ENCODE measurements at places on chromosomes 4 and X.

GRCh38 chr4:96523611-96524010 lies 683.7 kb downstream of the PDHA2 start:
- no peak for DNase-seq

GRCh38 chr4:76459291-76459723 lies 24.3 kb downstream of the SHROOM3 start:
- DNase-seq: peak; percentile 95

DNA sequence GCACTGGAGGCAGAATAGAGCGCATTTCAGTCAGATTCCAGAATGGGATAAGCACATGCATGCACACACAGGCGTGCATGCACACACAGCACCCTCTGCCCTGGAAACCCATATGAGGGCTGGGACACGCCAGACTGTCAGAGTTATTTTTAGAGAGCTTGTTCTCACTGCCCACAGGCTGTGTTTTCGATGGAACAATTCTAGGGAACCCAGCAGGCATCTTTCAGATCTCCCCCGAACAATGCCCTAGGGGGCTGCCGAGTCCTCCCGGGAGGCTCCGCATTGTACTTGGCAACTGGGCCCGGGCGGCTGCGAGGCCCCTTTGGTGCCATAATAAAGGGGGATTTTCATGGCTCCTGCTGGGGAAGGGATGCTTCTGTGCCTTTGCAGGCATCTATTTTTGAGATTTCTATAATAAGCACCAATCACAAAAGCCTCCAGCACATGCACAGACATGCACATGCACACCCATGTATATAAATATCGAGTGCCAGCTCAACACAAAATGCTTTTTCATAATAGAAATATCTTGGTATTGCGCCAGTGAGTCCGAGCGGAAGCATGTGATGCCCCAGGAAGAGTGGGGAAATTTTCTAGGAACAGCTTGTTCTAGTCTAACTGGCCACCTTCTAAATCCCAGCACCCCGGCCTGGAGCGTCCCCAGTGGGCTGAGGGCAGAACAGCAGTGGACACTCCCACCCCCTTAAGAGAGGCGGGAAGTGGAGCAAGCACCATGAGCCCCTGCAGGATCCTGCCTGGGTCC lies 88.5 kb downstream of the PHKA2 start:
- peak; percentile 77 for DNase-seq

- no peak for DNase-seq
Observed at GRCh38 chr4:76313547-76313946, 7.0 kb downstream of the STBD1 start.

DNA sequence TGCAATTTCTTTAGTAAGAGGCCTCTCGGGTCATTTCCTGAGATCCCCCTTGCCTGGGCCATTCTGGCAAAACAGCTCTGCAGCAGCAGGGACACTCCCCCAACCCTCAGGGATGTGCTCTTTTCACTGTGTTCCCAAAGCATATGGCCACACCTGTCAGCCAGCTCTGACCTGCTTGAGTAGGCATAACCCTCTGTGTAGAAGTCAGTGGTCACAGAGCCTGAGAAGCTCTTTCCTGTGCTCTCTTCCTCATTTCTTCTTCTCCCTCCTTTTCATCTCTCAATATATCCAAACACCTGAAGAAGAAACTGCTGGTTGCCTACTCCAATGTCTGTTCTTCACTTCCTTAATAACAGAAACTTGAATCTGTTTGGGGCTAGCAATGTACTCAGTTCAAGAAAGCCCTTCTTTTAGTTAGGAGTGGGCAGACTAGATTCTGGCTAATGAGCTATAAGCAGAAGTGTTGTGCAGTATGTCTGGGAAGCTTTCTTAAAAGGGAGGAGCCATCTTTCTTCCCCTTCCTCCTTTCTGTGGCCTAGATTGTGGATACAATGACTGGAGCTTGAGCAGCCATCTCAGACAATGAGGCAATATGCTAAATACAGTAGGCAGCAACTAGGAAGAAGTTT lies 73.3 kb downstream of the PRPS1 start:
- no peak for DNase-seq

DNA sequence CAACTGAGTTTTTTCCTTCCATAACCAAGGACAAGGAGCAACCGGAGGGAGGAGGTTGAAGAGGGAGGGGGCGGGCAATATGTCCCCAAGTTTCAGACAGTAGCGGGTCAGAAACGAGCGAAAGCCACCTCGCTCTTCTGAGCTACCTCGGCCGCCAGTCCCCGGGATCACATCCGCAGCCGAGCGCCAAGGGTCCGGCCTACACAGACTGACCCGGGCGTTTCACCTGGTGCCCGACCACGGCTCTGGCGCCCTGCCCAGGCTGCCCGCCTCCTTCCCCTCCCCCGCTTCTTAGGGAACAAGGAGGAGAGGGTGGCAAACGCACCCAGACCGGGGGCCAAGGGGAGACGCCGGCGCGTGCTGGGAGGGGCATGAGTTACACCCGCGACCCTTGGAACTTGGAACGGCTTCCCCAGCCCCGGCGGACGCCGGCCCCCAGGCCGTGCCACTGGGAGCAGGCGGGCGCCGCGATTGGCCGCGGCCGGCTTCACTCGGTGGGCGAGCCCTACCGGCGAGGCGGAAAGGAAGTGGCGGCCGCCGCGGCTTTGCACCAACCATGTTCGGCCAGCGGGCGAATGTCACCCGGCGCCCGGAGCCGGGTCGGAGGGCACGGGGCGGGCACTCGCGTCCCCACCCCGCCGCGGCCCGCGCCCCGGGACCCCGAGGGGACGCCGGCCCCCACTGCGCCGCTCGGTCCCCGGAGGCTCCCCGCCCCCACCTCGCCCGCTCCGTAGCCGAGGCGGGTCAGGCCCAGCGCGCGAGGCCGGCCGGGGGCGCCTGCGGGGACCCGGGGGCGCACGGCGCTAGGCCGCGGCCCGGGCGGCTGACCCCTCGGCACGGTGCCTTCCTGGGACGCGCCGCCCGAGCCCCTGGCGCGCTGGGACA lies 1.5 kb downstream of the IRF2 start:
- DNase-seq: peak; percentile 73

- DNase-seq: no peak
Observed at GRCh38 chr4:1465173-1466033, 59.2 kb upstream of the NKX1-1 start.

DNA sequence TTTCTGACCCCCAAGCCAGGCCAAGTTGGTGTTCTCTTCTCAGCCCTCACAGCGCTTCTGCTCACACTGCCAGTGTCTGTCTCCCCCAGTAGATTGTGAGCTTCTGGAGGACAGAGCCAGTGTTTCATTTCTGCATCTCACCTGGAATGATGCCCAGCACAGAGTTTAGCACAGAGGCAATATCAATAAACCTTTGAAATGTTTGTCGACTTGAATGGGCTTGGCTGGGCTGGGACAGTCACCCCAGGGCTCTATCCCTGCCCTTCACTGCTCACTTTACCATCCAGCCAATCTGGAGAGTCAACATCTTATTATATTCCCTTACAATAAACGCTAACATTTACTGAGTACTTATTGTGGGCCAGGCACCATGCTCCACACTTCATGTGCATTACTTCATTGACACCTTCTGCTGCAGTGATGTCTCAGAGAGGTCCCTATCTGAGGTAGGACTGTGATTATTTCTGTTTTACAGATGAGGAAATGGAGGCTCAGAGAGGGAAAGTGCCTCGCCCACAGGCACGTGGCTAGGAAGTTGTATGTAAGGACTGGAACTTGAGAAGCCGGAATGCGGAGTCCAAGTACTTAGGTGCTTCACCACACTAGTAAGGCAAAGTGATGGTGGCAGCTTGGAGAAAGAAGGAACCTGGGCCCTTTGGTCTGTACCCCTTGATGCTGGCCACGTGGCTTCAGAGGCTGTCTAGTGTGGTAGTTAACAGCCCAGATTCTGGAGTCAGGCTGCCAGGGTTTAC lies 19.5 kb downstream of the EFNB1 start:
- DNase-seq: no peak

DNA sequence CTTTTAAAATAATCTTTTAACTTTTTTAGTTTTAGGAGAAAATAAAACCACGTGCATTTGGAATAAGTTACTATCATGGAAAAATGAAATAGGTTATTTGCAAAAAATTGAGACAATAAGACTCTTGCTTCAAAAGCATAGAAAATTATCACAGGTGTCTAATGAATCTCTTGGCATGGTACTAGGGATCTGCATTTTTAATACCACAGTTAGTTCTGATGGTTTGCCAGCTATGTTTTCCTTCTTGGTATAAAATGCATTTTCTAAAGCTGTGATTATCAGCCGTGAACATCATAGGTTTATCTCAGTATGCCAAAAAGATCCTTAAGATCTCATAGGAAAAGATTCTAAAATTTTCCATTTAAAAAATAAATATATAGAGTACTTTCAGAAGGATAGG lies 83.9 kb downstream of the RASL11B start:
- DNase-seq: no peak

DNA sequence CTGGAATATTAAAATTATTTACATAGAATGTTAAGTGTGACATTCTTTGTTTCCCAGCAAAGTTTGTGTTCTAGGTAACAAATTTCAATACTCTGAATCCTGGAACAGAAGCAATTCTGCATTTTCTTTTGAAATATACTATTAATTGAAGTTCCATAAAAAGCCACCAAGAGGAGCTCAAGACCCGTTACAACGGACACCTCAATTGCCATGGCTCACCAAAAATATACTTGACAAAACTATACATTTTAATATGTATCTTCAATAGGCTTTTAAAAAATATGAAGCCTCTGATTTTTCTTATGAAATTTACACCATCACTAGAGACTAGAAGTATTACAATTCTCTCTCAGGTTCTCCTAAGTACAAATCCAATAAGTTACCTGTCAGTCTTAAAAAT lies 111.4 kb downstream of the NYX start:
- peak; percentile 38 for DNase-seq

DNA sequence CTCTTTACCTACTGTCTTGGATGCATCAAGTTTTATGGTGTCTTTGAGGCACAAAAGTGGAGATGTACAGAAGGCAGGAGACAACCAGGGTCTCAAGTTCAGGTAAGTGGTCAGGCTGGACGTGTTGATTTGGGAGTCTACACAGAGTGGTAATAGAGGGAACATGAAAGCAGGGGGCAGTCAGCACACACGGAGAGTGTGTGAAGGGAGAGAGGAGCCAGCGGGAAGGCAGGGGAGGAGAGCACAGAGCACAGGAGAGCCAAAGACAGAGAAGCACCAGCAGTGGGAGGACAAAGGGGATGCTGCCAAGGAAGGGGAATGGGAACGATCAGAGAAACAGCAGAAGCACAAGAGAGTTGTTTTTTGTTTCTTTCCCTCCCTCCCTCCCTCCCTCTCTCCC lies 32.9 kb downstream of the TMEM150C start:
- no peak for DNase-seq

DNA sequence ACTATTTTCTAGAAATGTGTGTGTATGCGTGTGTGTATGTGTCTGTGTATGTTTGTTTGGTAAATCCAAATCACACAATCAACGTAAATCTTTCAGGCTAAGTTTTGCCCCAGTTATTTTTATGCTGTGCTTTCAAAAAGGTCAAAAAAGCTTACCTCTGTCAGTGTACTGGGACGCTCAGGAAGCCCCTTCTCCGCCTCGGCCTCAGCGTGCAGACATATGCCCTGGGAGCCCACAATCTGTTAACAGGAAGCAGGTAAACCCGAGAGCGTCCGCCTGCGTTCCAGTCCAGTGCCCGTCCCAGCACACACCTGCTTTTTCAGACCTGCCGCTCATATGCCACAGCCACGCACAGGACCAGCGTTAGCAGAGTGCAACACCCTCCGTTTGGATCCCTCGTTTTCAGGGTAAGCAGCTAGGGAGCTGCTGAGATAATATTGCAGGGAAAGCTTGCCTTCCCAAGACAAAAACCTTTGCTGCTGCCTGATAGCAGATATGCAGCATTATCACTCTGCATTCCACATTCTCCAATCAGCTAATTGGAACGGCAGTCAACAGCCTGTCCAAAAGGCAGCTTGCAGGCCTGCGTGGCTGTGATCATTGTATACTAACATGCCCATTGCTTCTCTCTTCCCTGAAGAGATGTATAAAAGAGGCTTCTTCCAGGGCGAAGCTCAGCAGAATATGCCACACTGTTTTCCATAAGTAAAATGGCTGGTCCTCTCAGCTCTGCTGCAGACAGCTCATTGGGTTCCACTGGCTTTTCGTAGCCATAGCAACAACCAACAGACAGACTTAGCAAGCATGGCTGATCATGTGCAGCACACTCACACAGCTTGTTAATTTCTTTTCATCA lies at the start of gene SORBS2:
SORBS2 (minus strand) TSS at position 686 of the 856 bp plus-strand sequence. CDS start 121,623 bp downstream, outside the sequence.
- DNase-seq: peak; percentile 13

DNA sequence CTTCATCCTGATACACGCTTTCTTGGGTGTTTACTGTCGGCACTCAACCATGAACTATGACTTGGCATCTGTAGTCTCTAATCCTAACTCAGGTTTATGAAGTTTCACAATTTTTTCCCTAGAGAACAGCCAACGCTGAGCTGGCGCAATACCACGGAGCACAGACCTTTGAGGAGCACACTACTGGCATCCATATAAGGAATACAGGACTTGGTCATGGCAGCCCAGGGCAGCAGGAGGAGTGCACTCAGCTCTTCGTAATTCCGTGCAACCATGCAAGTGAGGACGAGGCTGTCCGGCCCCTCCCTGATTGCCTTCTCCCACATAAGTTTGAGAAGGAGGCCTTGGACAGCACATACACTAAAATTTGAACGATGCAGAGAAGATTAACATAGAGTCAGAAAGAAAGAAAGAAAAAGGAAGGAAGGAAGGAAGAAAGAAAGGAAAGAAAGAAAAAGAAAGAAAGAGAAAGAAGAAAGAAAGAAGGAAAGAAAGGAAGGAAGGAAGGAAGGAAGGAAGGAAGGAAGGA lies 41.0 kb upstream of the PDLIM5 start:
- peak; percentile 44 for DNase-seq

DNA sequence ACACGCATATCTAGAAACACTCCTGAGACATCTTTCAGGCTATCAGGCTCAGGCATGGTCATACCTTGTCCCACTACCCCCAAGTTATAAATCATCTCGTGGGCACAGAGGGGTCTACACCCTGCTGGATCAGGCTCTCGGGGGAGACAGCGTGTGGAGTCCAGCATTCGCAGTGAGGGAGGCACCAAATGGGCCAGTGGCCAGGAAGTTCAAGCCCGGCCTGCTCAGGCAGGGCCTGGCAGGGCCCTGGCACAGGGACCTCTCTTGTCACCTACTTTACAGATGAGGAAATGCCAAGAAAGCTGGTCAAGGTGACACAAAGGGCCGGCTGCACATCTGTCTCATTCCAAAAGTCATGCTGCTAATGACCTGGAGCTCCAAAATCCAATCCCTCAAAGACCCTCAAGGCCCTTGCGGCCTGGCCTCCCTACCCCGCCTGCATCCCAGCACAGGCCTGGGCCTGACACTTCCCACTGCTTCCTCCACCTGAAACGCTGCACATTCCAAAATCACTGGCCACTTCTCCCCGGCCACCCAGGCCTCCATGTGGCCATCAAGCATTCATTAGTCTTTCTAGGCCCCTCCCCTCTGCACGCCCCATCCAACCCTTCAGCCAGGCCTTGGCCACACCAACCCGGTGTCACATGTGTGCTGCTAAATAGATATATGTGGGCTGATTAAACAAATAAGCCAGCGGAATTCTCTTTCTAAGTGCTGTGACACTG lies 35.6 kb downstream of the ACOX3 start:
- DNase-seq: no peak

- no peak for DNase-seq
Observed at GRCh38 chr4:28373191-28373590, 1512.5 kb downstream of the STIM2 start.

Measured in fibroblast of skin of scalp (primary cell).